ENCODE measurements at places on chromosomes 12 and 14.

GRCh38 chr12:106269150-106269771, 21.4 kb upstream of the CKAP4 start:
- DNase-seq = no peak

DNA sequence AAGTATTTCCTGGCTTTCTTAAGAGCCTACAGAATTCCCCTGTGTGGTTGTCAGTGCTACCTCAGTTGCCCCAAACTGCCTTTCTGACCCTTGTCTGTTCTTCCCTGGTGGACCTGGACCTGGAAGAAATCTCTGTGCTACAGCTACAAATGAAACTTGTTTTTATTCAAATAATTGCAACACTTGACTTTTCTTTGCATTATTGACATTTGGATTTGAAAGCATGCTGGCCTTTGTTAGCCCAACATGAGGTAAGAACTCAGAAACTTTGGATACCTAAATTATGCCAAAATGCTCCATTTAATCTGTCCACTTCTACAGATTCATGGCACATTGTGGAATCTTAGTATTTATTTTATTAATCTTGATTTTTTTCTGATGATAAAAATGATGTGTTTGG, 142.9 kb downstream of the SAMD4A start:
- no peak for DNase-seq

GRCh38 chr12:96719660-96720362, 187.2 kb upstream of the NEDD1 start:
- no peak for DNase-seq

GRCh38 chr12:93127582-93128331, 198.7 kb upstream of the EEA1 start:
- DNase-seq = no peak
